ENCODE measurements at places on chromosomes 16 and 17.

DNA sequence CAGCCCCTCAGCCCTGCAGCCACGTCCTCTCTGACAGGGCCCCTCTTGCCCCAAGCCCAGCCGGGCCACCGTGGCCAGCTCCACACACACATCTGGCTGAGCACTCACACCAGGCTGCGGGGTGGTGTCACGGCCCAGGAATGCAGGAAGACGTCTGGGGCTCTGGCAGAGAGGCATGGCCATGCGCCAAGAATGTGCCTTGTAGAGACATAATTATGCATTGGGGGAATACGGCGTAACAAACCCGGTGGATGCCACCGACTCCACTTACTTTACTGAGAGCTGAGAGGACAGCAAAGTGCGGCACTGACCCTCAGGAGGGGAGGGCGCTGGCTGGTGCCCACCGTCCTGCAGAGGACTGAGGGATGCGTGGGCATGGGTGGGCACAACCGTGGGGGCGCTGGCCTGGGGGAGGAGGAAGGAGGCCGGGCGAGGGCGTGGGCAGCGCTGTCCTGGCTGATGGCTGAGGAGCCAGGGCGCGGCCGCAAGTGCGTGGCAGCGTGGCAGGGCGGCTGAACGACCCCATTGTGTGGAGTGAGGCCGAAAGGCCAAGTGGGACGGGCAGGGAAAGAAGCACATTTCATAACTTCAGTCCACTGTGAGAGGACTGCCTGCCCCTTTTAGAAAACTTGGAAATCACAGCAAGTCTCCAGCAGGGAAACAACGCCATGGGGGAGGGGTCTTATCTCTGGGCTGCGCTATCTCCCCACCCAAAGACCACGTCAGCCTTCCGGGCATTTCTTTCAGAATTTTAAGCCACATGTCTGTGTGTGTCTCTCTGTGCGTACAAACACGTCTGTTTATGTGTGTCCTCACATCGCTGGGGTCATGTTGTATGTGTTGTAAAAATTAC is 30.6 kb downstream of the METRNL start:
- DNase-seq = no peak

GRCh38 chr17:83154311-83155127 is 75.1 kb downstream of the METRNL start:
- DNase-seq = no peak

DNA sequence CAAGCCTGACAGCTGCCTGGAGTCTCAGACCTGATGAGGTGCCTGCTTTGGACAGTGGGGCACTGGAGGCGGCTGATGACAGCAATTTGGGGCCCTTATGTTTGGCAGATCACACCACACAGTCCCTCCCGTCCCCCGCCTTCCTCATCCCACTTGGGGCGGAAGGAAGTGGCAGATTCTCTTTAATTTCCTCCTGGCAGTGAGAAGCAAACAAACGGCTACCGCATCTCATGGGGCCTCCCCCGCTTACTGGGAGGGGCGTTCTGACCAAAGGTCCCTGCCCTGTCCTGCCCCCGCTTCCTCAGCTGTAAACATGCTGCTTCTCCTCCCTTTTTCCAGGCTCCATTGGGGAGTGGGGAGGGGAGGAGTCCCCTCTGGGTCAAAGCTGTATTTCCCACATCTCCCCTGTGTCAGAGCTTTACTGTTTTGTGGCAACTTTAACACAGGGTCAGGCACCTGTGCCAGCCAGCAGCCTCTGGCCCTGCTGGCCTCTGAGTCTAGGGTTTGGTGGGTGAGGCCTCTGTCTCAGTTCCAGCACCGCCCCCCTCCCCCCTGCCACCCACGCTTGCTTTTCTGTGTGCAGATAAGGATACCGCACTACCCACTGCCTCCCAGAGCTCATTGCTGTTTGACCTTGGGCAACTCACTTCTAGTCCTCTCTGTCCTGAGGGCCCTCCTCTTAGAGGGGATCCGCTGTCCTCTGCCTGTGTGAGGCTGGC is 5.4 kb upstream of the NFATC3 start:
- peak; percentile 83 for DNase-seq

GRCh38 chr17:45307290-45308015 is 9.4 kb downstream of the MAP3K14 start:
- no peak for DNase-seq

- DNase-seq = no peak
Observed at GRCh38 chr17:74749279-74750038, 1.0 kb downstream of the NHERF1 start.

DNA sequence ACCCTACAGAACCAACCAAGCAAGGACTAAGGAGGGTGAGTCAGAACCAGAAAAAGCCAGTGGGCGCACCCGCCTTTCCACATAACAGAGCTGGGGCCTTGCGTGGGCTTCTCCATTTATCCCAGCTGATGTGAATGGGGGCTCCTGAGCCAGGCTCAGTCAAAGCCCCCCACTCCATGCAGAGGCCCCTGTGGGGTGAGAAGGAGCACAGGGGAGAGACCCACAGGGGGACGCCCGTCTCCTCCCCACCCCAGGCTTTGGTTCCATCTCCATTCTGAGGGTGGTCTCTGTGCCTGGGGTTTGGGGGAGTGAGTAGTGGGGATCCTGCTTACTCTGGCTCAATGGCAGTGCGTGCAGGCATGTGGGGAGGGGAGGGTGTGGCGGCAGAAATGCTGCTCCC is 210.1 kb upstream of the TNRC6C start:
- no peak for DNase-seq

DNA sequence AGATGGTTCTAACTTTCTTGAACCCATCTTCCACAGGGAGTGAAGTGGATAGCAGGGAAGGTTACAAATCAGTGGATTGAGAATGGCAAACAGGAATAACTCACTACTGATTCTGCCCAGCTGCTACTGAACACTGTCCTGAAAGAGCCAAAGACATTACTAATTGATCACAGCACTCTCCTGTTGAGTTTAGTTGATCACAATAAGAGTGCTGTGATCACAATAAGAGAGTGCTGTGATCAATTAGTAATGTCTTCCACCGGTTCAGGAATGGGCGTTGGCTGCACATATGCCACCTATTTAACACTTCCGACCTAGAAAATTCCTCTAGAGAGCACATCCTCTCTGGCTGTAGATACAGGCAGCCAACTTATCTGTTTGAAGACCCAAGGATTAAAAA is 11.4 kb downstream of the CFAP97D1 start:
- no peak for DNase-seq

DNA sequence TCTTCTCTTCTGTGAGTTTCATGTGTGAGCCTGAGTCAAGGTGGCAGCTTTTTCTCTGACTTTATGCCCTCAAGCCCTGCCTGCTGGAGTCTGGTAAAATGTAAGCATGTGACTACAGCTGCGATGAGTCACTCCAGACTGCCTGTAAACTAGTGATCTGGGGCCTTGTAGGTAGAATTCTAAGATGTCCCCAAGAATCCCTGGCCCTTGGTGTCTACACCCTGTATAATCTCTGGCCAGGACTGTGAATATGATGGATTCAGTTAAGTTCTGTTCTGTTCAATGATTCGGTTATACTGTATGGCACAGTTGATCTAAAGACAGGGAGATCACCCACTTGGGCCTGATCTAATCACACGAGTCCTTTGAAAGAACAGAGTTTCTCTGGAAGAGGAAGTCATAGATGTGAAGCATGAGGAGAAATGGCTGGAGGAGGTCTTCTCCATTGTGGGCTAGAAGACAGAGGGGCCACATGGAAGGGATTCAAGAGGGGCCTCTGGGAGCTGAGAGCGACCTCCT is 29.8 kb downstream of the PRSS54 start:
- peak; percentile 31 for DNase-seq

GRCh38 chr16:14955546-14956231 is 18.4 kb downstream of the NPIPA1 start:
- DNase-seq = no peak

- no peak for DNase-seq
Observed at GRCh38 chr17:41340494-41340893, 10.1 kb downstream of the KRT33A start.

DNA sequence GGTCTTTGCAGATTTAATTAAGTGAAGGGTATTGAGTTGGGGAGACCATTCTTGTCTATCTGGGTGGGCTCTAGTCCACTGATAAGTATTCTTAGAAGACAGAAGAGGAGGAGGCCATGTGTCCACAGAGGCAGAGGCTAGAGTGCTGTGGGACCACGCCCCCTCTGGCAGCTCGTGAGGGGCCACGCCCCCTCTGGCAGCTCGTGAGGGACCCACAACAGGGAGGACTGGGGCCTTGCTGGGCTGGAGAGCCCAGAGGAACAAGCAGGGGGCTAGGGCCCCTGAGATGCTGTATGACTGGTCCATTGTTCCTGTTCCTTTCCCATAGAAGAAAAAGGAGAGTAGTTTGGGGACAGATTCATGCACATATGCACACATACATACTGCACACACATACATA is 106.8 kb downstream of the METRNL start:
- DNase-seq = no peak

GRCh38 chr16:75341564-75342307 is 90.3 kb upstream of the BCAR1 start:
- no peak for DNase-seq

DNA sequence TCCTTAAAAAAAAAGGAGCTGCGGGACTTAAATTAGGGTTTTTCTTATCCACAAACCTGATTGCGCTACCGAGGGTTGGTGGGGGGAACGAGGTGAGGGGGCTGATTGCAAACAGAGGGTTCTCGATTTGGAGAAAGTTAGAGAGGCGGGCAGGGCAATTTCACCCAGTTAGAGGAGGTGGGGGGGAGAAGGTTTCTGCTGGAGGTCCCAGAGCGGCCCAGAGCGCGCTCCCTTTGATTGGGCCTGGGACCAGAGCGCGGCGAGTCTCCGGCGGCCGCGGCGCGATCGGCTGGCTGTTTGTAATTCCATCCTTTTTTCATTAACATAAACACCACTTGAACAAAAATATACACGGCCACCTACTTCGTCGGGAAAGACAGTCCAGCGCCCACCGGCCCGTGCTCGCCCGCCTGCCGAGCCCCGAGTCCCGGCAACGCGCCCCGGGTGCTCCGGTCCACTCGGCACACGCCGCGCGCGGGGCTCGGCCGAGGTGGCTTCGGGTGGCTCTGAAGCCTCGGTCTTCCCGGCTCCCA is 13.3 kb upstream of the FOXF1 start:
- no peak for DNase-seq

- peak; percentile 15 for DNase-seq
Observed at GRCh38 chr17:2087597-2088211, 32.8 kb downstream of the HIC1 start.
